ENCODE measurements at places on chromosomes 13 and 19.

- DNase-seq, result no peak
Measured at GRCh38 chr13:31167490-31167889, 5.8 kb upstream of the HSPH1 start.

- no peak for DNase-seq
Measured at GRCh38 chr19:57363688-57364181, 384 bp downstream of the TRAPPC2B start.

- no peak for DNase-seq
Measured at GRCh38 chr19:28556371-28556770, 656.6 kb downstream of the UQCRFS1 start.

- DNase-seq, result peak; percentile 89
Measured at GRCh38 chr19:42423462-42424344, 3.5 kb downstream of the LIPE start.

DNA sequence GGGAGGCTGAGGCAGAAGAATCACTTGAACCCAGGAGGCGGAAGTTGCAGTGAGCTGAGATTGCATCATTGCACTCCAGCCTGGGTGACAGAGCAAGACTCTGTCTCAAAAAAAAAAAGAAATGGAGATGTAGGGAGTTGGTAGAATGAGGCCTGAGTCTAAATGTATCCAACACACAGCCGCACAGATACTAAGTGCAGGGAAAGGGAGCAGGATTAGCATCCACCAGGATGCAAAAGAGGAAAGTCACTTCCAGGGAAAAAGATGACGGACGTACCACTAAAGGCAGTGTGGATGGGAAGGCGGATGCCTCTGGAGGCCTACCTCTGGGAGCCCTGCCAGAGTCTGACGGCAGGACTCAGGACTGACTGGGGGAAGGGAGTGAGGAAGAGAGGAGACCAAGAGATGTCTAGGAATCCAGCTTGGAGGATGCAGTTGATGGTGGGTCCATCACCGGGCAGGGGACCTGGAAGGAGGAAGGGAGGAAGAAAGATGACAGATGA lies 6.8 kb downstream of the FAM98C start:
- no peak for DNase-seq

GRCh38 chr19:34838753-34839431 lies 65.9 kb upstream of the ZNF599 start:
- DNase-seq, result no peak

DNA sequence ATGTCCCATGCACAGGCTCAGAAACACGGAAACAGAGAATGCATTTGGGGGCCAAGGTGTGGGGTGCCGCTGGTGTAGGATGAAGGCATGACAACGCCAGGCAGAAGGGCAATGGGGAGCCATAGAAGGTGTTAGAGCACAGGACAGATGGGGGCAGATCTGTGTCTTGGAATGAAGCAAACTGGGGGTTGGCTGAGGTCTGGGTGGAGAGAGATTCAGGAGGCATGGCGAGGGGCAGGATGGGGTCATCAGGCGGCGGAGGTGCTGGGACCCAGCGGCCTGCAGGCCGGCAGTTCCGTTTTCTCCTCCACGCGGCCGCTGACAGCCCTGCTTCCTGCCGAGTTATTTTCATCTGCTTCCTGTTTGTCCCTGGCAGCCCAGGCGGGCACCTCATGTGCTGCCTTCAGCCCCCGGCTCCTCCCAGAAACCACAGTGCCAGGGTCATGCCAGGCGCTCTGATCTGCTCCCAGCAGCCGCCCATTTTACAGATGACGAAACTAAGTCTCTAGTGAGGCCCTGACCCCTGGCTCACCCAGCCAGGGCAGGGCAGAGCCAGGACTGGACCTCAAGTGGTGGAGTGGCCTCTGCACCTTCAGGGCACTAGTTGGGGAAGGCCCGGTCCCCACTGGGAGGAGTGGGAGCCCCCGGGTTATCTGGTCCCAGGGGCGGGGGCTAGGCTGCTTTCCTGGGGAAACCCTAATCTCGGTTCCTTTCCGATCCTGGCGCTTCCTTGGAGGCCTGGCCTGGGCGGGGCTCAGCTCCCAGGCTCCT lies 2.2 kb downstream of the ARHGAP45 start:
- DNase-seq, result no peak

- DNase-seq, result no peak
Measured at GRCh38 chr19:9808855-9809824, 9.7 kb downstream of the FBXL12 start.

DNA sequence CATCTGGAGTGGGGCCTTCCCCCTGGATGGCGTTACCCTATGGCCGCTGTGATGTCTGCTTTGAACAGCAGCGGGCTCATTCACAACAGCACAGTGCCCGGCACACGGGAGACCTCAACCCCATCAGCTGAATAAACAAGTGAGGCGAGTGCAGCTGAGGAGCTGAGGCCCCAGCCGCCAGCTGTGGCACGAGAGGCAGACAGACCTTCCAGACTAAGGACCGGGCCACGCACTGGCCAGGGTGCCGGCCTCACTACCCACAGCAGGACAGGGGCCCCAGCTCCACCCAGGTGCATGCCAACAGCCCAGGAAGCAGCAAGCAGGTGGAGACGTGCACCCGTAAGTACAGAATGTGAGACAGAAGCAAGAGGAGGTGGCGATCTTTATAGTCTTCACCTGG lies 39.6 kb downstream of the STK24 start:
- no peak for DNase-seq

DNA sequence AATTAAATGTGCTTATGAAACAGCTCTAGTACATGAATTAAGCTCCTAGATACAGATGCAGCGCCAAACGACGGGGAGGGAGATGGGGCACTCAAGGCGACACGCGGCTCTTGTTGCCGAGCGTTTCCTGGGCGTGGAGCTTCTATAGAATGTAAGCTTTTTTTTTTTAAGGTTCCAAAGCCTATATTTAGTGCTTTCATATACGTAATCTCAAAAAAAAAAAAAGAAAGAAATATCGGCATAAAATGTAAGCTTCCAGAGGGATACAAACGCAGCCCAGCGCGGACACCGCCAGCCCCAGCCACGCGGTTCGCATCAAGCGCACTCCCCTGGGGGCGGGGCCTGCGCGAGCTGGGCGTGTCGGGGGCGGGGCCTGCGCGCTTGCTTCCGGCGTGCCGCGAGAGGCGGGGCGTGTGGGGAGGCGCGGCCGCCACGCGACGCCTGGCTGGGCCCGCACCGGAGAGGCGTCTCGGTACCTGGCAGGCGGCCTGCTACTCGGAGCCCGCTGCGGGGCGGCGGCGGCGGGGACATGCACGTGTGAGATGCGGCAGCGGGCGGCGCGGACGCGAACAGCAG lies at the start of gene URI1:
Gene URI1, plus strand, starts transcription at position 412 of the 576 bp plus-strand sequence. CDS start 309 bp downstream, outside the sequence.
- DNase-seq, result peak; percentile 95

DNA sequence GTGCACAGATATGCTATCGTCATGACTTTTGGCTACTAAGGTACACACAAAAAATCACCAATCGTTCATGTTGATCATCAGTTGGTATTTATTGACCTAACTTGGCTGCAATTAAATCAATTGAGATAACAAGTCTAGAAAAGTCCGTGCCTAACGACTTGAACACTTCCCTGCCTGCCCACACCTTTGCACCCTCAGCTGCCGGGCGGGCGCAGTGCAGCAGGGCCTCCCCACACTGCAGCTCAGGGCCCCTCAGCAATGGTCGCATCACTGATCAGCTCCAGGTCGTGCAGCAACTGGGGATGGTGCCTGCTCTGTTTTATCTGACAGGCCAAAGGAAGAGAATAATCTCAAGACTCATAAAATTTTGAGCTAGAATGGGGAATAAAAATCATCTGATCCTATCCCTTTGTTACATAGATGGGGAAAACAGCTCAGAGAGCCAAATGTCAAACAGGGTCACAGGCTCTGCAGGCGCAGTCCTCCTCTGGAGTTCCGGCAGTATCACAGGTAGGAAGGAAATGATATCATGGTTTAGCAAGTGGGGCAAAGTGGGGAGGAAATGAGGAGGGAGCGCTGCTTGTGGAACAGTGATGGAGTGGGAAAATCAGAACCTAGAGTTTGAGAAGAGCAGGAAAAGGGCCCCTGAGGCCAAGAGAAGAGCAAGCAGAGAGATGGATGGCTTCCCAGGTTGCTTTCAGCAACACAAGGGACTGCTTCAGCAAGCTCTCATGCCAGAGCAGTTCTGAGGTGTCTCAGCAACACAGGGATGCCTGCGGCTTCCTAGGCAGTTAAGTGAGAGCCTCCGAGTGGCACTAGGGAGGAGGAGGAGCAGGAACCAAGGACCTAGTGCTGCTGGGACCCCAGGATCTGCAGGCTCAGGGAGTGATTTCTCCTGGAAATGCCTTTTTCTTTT lies 57.5 kb downstream of the SLC7A1 start:
- no peak for DNase-seq

DNA sequence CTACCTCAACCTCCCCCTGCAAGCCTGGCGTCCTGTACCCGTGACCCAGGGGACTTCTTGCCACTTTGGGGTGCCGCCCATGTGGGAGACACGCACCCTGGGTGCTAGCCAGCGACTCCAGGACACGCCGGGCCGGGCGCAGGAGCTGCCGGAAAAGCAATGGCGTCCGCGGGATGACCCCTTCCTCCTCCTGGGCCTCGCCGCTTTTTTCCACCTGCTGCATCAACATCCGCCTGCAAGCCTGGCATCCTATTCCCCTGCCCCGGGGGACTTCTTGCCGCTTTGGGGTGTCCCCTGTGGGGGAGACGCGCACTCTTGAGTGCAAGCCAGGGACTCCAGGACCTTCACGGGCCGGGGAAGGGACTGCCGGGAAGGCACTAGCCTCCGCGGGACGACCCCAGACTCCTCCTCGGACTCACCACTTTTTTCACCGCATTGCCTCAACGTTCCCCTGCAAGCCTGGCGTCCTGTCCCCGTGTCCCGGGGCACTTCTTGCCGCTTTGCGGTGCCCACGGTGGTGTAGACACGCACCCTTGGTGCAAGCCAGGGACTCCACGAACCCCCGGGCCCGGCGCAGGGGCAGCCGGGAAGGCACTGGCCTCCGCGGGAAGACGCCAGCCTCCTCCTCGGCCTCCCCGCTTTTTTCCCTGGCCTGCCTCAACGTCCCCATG lies 237.8 kb downstream of the TUBA3C start:
- no peak for DNase-seq

- DNase-seq, result no peak
Measured at GRCh38 chr13:47696674-47697073, 304.4 kb downstream of the SUCLA2 start.

DNA sequence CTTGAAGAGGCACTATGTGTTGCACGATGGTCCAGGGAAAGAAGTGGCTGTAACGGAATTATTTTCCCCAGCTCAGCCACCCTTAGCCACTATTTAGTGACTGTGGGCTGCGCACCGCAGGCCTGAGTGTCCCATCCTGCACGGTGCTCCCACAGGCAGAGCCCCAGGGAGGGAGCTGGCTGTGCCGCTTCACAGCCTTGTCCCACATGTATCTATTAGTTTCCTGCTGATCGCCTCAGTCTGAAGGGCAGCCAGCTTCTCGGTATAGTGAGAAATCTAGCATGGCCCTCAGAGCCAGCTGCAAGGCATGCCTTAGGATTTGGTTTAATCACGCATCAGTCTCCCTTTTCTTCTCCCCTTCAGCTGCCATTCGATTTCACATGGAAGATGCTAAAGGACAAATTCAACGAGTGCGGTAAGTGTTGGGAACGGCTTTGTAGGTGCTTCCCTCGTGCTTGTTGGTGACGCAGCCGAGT lies 15.7 kb downstream of the PRAM1 start:
- DNase-seq, result no peak

- DNase-seq, result no peak
Measured at GRCh38 chr19:49387936-49388372, at the start of gene KASH5. TSS of gene KASH5 (plus strand) at chr19:49388249. CDS start at chr19:49390884, 2,635 bp downstream.

GRCh38 chr13:37531049-37531448 lies 67.5 kb downstream of the POSTN start:
- no peak for DNase-seq

GRCh38 chr13:41075034-41075433 lies 13.7 kb downstream of the WBP4 start:
- no peak for DNase-seq

DNA sequence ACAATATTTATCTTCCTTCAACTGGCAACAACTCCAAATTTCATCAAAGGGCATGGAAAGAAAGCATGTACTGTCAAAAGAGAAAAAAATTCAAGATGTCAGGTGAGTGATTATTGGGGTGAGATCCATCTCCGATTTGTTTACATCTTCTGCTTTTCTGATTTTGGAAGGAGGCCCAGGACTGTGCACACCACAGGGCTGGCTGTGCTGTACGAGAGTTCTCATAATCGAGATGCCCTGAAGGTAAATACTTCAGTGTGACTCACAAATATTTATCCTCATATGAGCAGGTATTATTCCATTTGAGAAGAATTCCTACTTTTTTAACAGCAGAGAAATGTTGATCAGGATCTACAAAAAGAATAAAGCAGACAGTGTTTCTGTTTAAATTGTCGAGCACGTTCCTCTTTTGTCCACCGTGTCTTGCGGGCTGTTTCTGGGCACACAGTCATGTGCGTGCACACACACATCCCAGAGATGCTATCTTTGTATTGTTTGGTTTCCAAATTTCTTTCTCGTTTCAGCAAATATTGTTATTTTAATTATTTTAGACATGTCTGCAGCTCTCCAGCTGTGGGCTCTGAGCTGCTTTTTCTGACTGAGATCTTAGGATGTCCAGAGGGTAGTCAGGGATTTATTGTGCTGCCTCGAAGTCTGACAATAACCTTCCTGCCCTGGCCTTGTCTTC lies 103.8 kb downstream of the KL start:
- DNase-seq, result no peak

DNA sequence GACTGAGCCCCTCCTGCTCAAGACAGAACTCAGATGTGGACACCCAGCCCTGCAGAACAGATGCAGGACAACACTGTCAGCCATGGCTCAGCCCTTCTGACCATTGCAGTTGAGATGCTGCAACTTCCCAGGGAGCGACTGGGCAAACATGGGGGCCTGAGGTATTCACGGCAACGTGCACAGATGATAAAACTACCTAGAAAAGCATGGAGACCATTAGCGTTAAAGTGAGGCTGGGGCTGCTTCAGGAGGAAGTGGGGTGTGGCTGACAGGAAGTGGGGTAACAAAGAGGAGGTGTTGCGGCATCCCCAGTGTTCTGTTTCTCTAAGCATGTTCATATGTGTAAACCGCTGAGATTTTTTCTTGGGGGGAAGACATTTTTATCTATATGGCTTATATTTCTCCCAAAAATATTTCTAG lies 1.3 kb upstream of the SIGLEC9 start:
- no peak for DNase-seq

- peak; percentile 55 for DNase-seq
Measured at GRCh38 chr19:33684538-33685232, 62.9 kb downstream of the CHST8 start.

- DNase-seq, result no peak
Measured at GRCh38 chr19:10344780-10345179, 5.4 kb upstream of the ICAM3 start.

DNA sequence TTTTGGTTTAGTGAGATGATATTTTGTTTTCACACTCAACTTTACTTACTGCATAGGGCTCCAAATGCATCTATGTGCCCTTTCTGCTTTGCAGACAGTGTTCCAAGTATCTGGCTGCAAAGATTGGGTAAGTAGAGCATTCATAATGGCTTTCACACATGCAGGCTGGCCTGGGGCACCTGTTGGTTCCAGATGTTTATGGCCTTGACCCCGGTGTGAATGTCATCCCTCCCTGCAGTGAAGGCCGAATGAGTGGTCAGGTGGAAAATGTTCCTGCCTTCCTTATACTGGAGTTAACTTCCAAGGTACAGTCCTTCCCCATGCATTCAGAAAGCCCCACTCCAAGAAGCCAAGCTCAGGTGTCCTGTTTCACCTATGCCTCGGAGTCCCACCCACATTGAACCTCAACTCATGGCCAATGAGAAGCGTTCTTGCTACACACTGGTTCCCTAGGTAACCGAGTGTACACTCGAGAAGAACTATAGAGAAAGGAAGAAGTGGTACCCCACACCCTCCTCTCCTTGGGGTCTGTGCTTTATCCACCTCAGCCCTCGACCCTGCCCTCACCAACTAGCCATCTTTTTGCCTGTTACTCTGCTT lies 23.0 kb upstream of the ZNF536 start:
- DNase-seq, result no peak

GRCh38 chr19:19321141-19321577 lies 530 bp downstream of the MAU2 start:
- DNase-seq, result no peak
